H54 (cell line): ENCODE measurements at places on chromosomes 5 and 9.

- DNase-seq = no peak
Measured at GRCh38 chr5:167304834-167305469, 986.5 kb upstream of the WWC1 start.

DNA sequence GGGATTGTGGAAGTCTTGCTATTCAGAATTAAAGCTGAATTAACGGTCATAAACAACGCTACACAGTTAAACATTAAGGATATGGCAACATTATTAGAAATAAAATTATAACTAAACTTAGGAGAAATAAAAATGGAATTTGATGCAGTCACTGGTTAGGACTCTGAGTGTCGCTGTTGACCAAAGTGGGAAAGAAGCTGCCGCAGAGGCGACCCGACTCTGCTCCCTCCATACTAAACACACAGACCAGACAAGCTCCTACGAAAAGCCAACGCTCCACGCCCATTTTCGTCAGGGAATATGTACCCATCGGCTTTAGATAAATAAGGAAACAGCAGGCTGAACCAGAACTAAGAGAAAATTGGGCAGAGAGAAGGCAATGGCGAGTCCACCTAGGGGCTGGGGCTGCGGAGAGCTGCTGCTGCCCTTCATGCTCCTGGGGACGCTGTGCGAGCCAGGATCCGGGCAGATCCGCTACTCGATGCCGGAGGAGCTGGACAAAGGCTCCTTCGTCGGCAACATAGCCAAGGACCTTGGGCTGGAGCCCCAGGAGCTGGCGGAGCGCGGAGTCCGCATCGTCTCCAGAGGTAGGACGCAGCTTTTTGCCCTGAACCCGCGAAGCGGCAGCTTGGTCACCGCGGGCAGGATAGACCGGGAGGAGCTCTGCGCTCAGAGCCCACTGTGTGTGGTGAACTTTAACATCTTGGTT, at the start of gene PCDHGA5:
Gene PCDHGA5 (plus strand): TSS at position 211 of the 709 bp plus-strand sequence. CDS start 169 bp downstream, at position 380.
- DNase-seq = no peak

DNA sequence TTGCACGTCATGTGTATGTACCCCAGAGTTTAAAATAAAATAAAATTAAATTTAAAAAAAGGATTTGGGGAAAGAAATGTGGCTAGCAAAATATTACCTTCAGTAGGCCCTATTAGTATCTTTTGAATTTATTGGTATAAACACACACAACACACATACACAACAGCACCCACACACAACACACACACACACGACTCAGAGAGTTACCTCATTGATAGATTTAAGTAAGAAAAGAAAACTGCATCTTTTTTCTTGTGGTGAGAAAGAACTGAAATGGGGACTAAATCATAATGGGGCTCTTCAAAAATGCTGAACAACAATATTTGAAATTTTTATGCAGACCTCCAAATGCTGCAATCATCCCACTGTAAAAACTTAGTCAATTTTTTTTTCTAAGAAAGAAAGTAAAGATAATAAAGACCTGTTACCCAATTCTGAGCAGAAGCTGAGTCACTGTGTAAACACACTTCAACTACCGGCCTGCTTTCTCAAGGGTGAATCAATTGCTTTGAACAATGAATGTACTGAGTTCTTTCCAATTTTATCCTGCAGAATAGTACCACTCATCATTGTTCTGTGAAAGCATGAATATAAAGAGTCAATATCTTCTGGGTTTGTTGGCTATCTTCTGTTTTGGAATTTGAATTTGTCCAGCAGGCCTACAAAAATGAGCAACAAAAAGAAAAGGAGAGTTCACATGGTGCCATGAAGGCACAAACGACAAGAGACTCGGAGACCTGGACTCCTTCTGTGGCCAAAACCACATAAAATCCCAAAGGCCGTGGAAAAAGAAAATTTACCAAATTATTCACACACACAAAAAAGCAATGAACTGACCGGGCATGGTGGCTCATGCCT, 57.9 kb upstream of the CCNG1 start:
- peak; percentile 15 for DNase-seq

DNA sequence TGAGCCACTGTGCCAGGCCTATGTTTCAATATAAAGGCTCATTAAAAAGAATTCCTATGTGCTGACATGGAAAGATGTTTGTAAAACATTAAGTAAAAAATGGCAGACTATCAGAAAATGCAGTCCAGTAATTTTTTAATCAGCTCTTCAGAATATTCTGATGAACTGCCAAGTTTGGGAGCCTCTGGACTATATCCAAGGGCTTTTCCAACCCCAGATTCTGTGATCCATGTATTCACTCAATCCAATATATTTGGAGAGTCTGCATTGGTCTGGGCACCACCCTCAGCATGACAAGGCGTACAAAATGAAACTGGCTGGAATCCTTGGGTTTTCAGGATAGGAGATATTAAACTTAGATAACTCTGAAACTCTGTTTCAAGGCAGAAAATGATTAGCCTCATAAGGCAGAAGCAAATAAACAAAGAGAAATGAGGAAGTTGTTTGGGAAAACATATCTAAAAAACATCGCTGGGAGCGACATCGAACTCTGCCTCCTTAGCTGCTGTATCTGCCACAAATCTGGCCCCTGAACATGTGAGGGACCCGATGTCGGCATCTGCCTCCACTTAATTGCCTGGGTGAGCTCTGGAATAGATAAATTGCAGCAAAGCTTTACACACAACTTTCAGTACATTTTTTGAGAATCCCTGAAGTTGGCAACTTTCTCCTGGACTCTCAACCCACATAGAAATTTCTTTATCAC, 14.4 kb downstream of the PDE6A start:
- no peak for DNase-seq

DNA sequence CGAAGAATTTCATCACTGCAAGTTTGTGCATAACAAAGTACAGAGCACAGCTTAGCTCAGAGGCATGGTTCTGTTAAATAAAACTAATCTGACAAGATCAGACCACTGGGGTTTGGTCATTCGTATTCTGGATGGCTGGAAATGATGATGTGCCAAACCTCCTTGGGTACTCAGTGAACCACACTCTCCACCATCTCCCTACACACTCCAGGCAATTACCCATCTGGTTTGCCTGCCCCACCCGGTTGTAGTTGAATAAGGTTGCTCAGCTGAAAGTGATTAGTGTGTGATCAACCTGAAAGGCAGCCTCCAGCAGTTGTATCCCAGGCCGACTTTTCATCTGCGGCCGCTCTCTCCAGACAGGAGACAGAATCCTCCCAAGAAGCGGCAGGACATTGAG, 371.4 kb downstream of the TLE1 start:
- no peak for DNase-seq

GRCh38 chr5:50923768-50924494, 257.5 kb downstream of the PARP8 start:
- DNase-seq = no peak

- DNase-seq = no peak
Measured at GRCh38 chr5:156379206-156379605, 52.2 kb downstream of the SGCD start.

DNA sequence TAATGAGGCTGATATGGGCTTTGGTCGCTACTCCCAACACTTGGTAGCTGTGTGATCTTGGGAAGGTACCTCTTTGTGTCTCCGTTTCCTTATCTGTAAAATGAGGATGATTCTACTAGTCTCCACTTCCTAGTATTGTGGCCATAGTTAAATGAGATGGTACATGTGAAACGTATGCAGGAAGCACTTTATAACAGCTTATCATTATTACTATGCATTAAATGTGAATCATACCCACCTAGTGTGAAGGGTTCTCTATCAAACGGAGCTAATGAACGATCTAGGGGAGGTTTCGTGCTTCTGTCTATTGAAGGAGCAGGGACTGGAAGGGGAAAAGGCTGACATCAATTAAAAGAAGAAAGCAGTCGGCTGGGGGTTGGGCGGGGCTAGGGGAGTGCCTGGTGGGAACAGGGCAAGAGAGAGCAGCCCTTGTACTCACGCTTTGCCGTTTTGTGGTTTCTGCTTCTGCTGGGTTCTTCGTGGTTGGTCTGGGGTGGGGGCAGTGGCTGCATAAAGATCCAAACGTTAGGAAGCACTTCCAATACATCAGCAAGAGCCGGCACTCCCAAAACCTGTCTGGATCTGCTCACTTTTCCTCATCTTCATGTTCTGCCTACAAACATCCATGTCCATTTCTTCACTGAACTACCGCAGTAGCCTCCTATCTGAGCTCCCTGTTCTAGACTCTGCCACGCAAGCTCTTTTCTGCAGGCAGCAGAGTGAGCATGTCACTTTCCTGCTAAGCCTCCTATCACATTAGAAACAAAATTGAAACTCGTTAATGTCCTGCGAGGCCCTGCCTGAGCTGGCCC, 30.8 kb downstream of the LCP2 start:
- DNase-seq = no peak

DNA sequence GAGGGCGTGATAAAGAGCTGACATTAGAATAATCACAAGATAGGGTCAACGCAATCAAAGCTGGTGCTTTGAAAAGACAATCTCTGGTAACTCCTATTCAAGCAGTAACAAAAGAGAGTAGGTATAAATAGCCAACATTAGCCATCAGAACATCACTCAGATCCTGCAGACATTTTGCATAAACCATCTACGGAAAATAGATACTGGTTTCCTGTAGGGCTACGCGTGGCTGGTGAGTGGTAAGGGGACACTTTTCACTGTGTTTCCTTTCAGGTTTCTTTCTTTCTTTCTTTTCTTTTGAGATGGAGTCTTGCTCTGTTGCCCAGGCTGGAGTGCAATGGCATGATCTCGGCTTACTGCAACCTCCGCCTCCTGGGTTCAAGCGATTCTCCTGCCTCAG, 22.3 kb downstream of the TTF1 start:
- DNase-seq = no peak

DNA sequence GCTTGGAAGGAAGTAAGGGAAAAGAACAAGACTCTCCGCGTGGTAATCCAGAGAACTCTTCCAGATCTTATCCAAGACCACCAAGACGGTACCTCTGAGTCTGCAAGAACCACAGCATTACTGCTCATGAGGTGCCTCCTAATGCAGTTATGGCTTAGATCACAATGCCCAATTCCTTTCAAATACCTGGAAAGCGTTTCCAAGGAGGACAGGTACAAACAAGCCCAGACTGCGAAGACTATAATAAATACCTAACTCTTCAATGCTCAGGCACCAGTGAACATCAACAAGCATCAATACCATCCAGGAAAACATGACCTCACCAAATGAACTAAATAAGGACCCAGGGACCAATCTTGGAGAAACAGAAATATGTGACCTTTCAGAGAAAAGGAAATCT, 325.5 kb downstream of the CWC27 start:
- DNase-seq = no peak

- no peak for DNase-seq
Measured at GRCh38 chr5:120093178-120093577, 370.9 kb upstream of the PRR16 start.

- no peak for DNase-seq
Measured at GRCh38 chr5:56412601-56413379, 179.7 kb upstream of the ANKRD55 start.

DNA sequence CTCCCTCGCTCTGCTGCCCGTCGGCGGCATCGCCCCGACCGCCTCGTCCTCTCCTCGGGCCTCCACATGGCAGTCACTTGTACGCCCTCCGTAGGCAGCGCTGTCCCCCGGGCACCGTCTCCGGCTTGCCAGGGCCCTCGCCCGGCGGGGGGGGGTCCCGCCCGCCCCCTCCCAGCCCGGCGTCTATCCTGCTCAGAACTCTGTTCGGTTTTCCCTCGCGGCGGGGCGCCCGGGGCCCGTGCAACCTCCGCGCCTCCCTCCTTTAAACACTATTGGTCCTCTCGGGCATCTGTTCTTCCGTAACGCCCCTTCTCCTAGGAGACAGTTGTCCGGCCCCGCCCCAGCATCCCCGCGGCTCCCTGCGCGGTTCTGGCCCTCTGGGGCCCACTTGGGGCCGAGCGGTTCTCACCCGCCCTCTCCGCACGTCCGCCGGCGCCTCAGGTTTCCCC, 831 bp downstream of the ODF2 start:
- DNase-seq = peak; percentile 97

GRCh38 chr5:72618708-72619107, 111.5 kb upstream of the ZNF366 start:
- DNase-seq = no peak

DNA sequence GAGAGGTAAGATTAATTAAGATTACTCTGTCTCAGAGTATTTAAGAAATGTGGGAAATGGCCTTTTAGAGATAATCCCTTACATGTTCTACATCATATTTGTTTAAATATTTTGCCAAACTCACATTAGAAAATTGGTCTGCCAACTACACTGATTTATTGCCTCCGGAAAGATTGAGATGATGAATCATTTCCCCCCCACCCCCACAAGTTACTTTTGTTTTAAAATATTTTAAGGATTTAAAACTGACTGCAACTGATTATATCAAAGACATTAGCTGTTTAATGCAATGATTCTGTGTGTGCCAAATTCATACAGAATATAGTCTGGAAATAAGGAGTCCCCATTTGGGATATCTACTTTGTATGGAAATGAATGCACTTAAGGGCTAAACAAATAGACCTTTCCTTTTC, 674.4 kb downstream of the PRR16 start:
- no peak for DNase-seq

GRCh38 chr5:81187885-81188284, 45.2 kb upstream of the CKMT2 start:
- no peak for DNase-seq

DNA sequence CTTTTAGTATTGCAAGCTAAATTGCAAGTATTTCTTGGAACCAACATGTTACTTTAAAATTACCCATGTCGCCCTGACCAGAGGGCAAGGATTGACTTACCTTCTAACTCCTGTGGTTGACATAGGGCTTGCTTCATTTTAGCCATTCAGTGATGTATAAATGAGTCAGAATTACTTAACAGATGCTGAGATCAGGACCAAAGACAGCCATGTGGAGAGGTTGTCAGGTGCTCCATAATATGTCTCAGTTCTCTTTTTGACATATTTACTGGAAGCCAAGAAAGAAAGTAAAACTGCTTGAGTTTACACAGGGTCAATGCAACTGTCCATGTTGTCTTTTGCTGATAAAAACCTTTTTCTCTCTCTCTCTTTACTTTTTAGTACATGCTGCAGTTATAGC, 33.2 kb downstream of the F2RL2 start:
- no peak for DNase-seq

DNA sequence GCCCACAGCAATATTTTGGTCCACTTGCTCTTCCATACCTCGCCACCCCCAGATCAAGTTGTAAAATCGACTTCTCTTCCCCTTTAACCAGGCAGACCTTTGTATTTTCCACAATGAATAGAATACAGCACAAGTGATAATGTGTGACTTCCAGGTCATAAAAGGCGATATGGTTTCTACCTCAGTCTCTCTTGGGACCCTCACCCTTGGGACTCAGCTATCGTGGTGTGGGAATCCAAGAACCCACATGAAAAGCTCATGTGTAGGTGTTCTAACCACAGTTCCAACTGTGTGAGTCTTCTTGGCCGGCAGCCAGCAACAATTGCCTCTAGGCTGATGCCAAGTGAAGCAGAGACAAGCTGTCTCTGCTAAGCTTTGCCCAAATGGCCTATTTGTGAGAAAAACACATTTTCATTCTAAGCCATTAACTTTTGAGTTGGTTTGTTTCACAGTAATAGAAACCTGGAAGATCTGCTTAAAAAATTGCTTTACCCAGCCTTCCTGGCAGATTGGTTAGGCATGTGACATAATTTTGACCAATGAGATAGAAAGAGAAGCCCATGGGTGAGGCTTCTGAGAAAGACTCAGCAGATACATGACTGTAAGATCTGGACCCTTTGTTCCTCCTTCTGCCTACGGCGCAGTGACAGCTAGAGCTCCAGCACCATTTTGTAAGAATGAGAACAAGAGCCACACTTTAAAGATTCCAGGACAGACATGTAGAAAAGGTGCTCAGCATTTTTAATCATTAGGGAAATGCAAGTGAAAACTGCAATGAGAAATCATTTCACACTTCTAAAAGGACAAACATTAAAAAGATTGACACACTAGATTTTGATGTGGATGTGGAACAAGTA, 18.3 kb upstream of the MLLT3 start:
- no peak for DNase-seq

GRCh38 chr5:115070737-115071136, 99.0 kb downstream of the TRIM36 start:
- no peak for DNase-seq
